Stimulated activated CD4-positive, alpha-beta T cell treated with anti-CD3 and anti-CD28 coated beads, Interleukin-12 subunit alpha, Interleukin-12 subunit beta, amount 100 ng/mL, for 48 hours (primary cell): ENCODE measurements at places on chromosomes 3 and 15.
A peak's percentile ranks its signal among the peaks of the same experiment; 100 is the strongest.

GRCh38 chr3:173128633-173129032, 12.4 kb downstream of the SPATA16 start:
- DNase-seq, result no peak

DNA sequence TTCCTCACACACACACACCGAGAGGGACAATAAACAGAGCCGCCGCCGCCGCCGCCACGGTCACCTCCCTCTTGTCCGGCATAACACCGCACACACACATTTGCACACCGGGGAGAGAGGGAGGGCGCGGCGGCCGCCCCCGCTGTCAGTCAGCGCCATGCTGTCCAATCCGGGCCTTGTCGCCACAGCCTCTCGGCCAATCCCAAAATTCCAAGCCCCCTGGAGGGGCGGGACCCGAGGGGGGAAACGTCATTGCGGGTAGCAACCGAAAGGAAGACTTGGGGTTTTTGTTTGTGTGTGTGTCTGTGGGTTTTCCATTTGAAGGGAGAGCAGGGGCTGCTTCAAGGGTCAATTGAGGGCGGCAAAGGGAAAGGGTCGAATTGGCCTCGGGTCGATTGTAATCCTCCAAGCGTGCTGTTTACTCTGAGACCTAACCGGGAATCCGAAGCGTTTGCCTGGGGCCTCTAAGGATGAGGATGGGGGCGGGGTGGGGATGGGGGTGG, at the start of gene TOP2B:
Gene TOP2B (minus strand): TSS at position 96 of the 503 bp plus-strand sequence. CDS start 610 bp downstream, outside the sequence.
- DNase-seq, result peak; percentile 91

DNA sequence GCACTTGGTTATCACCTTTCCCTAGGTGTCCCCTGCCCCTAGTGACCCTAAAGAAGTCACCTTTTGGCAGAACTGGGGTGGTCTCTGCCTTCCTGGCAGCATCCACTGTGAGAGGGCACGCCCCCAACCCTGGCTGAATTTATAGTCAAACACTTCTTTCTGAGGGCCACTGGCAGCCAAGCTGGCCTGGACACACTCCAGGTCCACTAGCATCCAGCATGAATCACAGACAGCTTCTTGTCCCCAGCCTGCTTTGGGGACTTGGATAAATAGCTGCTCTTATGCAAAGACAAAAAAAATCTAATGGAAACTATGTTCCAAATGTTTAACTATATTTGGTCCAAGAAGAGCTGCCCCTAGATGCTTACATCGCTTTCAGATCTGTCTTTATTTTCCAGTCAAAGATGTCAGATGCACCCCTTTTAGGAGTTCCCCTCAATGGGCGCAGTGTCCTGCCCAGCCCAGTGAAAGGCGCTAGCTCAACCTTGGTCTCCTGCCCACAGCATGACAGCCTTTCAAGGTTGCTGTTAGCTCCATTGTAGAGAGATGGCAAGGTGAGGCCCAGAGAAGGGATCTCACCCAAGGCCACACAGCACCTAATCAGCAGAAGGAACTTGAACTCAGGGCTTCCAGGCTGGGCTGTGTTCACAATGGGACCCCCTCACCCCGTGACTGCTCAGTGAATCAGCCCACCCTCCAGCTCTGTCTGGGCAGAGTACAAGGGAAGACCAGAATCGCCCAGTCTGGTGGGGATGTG, 7.0 kb downstream of the RASL12 start:
- DNase-seq, result no peak

GRCh38 chr3:147924755-147925154, 515.6 kb downstream of the ZIC1 start:
- no peak for DNase-seq

DNA sequence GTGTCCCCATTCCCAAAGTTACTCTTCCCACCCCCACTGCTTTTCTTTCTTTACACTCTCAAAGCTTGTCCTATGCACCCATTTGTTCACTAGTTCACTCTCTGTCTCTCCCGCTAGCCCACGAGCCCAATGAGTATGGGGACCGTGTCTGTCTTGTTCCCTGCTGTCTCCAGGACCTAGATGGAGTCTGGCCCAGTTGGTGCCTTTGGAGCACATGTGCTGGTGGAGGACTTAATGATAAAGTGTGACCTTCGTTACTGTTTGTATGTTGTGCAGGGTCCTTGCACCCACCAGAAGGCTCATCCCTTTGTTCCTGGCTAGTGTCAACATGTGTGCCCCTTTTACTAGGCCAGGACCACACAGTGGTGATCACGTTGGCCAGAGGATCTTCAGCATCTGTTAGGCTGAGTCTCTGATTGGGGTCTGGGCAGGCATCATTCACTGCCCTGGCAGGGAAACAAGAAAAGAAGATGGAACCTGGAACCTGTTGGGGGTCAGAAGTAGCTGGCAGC, 7.4 kb downstream of the CISH start:
- no peak for DNase-seq
